Esophagus squamous epithelium (tissue), 5 donors: ENCODE measurements at places on chromosomes 12 and 14.

- DNase-seq: no peak
These were observed at the start of gene RFLNA for GRCh38 chr12:124294780-124295341. Gene RFLNA (plus strand): TSS chr12:124295093. CDS start chr12:124295430, 337 bp downstream.

DNA sequence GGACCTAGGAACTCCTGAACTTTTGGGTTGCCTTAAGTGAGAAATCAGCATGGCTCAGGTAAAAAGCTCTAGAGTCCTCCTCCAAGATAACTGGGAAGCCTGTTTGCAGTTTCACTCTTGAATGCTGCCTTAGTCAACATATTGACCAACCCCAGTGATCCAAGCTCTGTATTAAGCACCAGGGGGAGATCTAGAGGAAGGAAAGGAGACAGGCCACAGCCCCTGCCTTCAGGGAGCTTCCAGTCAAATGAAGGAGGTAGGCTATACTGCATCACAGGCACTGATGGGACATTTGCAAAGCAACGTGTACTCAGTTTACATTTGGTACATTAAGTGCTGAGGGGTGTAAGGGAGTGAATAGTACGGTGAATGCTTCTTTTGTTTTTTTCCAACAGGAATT, 1.2 kb upstream of the CSAD start:
- no peak for DNase-seq

GRCh38 chr12:95396849-95397468, 77.0 kb upstream of the METAP2 start:
- no peak for DNase-seq

GRCh38 chr14:38837343-38838048, 265.5 kb downstream of the SEC23A start:
- DNase-seq: no peak

GRCh38 chr12:124057691-124058090, 84.7 kb downstream of the ZNF664 start:
- no peak for DNase-seq

DNA sequence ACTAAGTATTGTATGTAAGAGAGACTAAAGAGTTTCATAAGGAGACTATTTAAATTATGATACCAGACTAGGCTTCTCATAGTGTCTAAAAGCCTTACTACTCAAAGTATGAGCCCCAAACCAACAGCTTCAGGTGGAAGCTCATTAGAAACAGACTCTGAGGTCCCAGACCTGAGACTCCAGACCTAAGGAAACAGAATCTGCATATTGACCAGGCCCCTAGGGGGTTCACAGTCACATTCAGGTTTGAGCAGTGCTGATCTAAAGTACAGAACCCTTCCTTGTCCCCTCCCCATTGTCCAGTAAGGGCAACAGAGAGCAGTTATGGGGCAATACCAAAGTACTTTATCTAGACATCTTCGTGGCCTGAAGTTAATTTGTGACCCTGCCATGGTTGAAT, 87.7 kb downstream of the SSPN start:
- no peak for DNase-seq

- DNase-seq: no peak
These were observed 22.3 kb downstream of the SEL1L start for GRCh38 chr14:81511111-81511904.
